ENCODE measurements at places on chromosomes 16 and 17.

DNA sequence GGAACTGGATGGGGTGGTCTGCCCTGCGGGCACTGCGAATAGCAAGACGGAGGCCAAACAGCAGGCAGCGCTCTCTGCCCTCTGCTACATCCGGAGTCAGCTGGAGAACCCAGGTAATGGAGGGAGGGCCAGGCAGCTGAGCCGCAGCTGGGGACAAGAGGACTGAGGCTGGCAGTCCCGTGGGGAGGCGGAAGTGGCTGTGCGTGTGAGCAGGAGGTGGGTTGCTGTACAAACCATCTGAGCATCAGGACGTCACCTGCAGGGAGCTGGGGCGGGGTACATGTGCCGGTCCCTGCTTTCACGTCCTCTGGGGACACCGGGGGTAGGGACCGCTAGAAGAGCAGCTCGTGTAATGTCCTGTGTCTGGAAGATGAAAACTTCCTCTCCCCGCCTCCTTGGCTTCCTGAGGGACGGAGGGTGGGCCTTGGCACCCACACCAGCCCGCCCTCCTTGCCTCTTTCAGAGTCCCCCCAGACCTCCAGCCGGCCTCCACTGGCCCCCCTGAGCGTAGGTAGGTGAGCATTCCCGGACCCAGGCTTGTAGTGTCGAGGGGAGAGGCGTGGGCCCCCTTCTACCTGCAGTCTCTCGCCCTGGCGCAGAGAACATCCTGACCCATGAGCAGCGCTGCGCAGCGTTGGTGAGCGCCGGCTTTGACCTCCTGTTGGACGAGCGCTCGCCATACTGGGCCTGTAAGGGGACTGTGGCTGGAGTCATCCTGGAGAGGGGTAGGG, 3.7 kb downstream of the ADAD2 start:
- DNase-seq = no peak

GRCh38 chr16:24610416-24610755, 71.0 kb downstream of the RBBP6 start:
- DNase-seq = peak; percentile 27

DNA sequence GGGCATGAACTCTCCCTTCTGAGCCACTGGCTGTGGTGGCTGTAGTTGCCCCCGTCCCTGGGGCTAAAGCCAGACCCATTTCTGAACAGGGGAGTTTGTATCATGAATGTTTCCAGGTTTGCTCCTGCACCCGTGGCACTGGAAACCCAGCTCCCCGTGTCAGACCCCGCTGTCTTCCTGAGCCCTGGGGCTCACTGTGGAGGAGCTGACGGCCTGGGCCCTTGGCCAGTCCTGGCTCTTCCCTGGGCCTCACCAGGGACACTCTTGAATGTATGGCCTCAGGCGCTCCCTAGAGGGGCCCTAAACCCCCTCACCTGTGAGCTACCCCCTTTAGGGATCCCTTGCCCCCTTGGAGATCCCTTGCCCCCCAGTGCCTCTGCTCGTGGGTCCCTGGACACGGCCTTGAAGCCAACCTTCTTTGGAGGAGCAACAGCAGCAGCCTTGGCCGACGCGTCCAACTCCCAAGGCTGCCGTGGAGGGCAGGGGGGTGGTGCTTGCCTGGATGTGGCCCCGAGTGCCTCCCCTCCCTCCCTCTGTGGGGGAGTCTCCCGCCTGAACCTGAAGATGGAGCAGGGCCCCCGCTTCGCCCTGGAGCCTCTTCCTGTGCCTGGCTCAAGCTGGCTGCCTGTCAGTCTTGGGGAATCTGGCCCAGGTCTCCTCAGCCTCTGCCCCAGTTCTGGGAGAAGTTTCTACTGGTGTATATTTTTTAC, 15.9 kb downstream of the CASKIN2 start:
- no peak for DNase-seq

DNA sequence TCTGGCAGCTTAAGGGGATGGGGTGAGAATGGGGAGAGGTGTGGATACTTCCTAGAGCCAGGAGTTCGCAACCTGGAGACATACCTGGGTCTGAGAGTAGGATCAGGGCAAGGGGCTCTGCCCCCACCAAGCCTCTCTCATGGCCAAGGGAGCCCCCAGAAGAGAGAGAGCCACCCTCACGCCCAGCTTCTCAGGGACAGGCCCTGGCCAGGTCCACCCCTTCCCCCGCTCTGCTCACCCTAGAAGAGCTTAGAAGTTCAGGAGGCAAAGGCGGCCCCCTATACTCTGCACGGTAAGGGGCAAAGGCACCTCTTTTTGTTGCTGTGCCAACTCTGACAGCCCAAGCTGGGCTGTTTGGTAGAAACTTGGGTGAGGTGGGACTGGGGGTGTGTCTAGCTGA, 69.3 kb upstream of the TMEM97 start:
- no peak for DNase-seq

- no peak for DNase-seq
Measured at GRCh38 chr17:45171338-45172231, 9.9 kb downstream of the HEXIM2 start.

DNA sequence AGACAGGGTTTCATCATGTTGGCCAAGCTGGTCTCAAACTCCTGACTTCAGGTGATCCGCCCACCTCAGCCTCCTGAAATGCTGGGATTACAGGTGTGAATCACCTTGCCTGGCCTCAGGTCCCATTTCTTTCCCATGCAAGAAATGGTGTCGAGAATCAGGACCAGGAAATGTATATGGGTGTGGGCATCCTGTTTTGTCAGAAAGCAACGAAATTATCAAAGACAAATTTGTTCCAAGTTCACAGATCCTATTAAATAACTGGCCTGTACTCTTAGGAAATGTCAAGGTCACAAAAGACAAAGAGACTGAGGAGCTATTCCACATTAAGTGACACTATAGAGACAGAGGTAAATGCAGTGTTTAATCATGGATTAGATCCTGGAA, 17.1 kb upstream of the ST6GALNAC1 start:
- no peak for DNase-seq

GRCh38 chr16:72501739-72502593, 330.0 kb upstream of the PMFBP1 start:
- DNase-seq = peak; percentile 80

- DNase-seq = no peak
Measured at GRCh38 chr16:79885320-79885719, 284.8 kb upstream of the MAF start.

GRCh38 chr17:75979705-75980187, 706 bp downstream of the TEN1 start:
- no peak for DNase-seq

- DNase-seq = peak; percentile 59
Measured at GRCh38 chr17:1573932-1574696, 11.5 kb upstream of the PITPNA start.

DNA sequence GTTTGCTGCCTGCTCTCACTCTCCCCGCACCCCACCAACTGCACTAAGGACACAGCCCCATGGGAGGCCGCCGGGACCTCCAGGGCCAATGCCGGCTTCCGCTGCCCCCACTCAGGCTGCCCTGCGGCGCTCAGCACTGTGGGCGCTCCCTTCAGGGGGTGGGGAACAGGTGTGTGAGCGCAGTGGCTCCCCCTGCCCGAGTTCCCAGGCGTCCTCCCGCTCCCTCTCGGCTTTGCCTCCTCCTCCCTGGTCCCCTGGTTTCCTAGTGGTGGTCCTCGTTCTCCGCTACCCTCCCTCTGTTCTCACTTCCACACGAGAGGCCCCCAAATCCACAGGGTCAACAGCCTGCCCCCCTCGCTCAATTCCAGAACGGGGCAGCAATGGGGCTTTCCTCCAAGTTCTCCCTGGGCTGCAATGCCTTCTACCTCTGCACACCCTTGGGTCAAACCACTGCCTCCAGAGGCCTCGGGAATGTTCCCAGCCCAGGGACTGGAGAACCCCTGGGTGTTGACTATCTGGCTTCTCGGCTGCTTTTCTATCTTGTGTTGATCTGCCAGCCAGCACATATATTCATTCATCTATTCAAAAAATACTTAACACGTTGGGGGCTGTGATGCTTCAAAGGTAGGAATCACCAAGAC, 9.9 kb downstream of the FOXJ1 start:
- no peak for DNase-seq

DNA sequence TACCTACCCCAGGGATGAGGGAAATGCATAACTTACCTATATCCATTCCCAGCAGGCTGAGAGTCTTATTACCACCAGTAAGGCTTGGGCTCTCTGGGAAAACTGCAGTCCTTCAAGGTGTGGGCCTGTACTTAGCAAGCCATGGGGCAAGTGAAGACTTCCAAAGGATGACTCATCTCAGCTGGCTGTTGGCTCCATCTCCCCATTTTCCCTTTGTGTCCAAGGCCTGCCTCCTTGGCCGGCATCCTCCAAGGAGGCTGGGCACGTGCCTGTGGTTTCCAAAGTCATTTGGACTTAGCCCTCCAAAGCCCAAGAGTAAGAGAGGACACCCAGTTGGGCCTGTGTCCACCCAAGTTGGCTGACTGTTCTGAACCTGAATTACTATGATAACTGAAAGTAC, 89.8 kb downstream of the TMEM100 start:
- no peak for DNase-seq

- no peak for DNase-seq
Measured at GRCh38 chr16:88883946-88884345, 17.5 kb upstream of the PABPN1L start.

DNA sequence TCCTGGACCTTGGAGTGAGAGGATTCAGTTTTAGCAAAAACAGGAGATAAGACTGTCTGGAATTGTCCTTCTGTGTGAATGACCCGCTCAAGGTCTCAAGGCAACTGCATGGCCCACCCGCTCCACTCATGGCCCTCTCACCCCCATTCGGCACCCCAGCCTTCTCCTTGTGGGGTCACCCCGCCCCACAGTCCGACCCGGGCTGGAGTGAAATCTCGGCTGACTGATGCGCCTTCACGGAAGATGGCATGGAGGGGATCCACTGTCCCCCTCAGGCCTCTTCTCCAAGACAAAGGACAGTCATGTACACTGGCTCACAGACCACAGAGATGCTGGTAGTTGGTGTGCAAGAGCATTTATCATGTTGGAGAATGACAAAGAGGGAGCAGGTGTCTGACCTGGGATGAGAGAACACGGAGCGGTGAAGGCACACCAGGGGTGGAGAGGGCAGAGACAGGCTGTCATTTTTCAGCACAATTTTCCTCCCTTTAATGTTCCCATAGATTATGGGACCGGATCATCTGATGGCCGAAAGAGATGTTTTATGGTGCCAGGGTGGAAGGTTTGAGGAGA, 391.9 kb upstream of the TNRC6C start:
- DNase-seq = no peak

GRCh38 chr17:19744492-19744891, 3.6 kb downstream of the ALDH3A1 start:
- no peak for DNase-seq

GRCh38 chr16:57446531-57447185, 527 bp downstream of the CIAPIN1 start:
- DNase-seq = peak; percentile 6

DNA sequence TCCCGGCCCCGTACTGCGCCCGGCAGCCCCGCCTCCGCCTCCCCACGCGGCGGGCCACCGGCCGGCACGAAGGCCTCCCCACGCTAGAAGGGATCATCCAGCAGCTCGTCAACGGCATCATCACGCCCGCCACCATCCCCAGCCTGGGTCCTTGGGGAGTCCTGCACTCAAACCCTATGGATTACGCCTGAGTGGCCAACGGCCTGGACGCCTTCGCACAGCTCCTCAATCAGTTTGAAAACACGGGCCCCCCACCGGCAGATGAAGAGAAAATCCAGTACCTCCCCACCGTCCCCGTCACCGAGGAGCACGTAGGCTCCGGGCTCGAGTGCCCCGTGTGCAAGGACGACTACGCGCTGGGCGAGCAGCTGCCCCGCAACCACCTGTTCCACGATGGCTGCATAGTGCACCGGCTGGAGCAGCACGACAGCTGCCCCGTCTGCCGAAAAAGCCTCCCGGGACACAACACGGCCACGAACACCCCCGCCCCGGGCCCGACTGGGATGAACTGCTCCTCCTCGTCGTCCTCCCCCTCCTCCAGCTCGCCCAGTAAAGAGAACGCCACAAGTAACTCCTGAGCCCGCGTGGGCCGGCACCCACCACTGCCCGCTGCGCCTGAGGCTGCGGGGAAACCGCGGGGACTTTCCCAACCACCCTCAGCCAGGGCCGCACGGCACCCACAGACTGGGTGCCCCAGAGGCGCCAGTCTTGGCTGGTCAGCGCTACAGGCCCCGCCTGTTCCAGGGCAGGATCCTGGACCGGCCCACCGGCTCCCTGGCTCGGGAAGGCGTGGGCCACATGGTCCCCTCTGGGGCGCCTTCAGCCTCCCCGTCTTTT, 39.0 kb upstream of the AKAP1 start:
- DNase-seq = no peak

GRCh38 chr16:16063683-16064082, 114.3 kb downstream of the ABCC1 start:
- DNase-seq = no peak

- DNase-seq = no peak
Measured at GRCh38 chr17:2138318-2138717, 83.4 kb downstream of the HIC1 start.
